NCI-H187 (cell line): ENCODE measurements at places on chromosomes 7 and 10.

DNA sequence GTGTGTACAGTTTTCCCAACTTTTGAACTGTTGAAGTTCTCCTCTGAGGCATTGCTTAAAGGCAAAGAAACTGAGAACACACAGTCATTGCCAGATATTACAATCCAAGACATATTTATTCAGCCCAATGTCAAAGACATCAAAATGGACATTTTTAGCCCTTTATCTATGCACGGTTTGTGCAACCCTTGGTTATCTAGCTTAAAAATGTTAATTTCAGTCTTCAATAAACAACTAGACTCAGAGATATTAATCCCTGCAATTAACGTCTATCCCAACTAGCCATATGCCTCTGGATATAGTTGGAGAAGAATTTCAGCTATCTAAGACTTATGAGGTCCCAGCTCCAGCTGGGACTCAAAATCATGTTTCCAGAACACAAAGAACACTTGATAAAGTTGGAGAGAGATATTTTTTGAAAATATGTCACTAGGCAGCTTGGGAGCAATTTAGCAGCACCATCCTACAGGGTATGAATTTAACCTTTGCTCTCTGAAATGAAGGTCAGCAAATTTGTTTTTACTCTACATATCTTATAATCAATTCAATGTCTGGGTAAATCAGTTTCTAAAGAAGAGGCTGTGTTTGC is 357.0 kb downstream of the RNLS start:
- no peak for DNase-seq

DNA sequence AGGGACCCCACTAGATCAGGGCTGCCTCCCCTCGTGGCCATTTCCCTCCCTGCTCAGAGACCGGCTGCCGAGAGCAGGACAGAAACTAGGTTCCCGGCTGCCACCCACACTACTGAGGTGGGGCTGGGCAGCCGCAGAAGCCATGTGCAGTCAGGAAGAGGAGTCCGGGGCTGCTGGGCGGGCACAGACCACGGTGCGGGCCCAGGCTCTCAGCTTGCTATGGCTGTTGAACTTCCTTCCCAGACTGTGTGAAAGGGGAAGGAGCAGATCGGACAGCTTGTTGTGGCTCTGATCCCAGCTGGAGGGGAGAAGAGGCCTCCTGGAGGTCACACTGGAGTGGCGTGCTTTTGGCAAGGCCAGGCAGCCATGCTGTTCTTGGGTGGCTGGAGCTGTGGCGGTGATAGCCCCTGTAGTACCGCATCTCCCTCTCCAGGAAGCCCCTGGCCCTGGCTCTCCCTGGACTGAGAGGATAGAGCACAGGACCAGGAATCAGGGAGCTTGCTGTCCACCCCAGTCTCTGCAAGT is 56.8 kb downstream of the HK1 start:
- DNase-seq: no peak

DNA sequence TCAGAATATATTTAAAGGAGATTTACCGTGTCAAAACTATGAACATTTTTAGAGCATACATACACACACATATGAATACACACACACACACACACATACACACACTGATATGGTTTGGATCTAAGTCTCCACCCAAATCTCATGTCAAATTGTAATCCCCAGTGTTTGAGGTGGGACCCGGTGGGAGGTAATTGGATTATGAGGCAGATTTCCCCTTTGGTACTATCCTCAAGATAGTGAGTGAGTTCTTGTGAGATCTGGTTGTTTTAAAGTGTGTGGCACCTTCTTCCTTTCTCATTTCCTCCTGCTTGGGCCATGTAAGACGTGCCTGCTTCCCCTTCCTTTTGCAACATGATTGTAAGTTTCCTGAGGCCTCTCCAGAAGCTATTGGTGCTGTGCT is 515.0 kb upstream of the ZMIZ1 start:
- no peak for DNase-seq

DNA sequence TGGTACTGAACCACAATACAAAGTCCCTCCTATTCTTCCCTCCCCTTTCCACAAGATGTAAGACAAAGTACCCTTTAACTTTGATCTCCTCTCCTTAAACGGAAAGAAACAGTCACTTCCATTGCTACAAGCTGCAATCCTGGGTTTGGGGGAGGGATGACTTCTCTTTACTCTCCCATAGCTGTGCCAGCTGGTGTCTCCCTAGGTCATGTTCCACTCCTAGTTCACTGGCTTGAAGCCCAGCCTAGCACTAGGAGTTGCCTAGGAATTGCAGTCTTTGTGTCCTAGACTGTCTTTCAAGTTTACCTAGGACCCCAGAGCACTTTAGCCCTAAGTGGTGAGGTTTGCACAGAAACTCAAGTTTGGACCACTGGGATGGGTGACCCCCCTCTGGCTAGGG is 311.1 kb downstream of the HPSE2 start:
- DNase-seq: no peak

- DNase-seq: no peak
These were observed 64.8 kb downstream of the LRMDA start for GRCh38 chr10:75496191-75496567.

GRCh38 chr7:43439631-43440401 is 143.1 kb upstream of the STK17A start:
- peak; percentile 16 for DNase-seq

GRCh38 chr7:149620961-149621360 is 123.4 kb upstream of the ZNF746 start:
- no peak for DNase-seq

GRCh38 chr10:108358912-108359311 is 1194.4 kb upstream of the SORCS1 start:
- DNase-seq: no peak

GRCh38 chr10:94315975-94316464 is 46.7 kb downstream of the NOC3L start:
- DNase-seq: no peak

DNA sequence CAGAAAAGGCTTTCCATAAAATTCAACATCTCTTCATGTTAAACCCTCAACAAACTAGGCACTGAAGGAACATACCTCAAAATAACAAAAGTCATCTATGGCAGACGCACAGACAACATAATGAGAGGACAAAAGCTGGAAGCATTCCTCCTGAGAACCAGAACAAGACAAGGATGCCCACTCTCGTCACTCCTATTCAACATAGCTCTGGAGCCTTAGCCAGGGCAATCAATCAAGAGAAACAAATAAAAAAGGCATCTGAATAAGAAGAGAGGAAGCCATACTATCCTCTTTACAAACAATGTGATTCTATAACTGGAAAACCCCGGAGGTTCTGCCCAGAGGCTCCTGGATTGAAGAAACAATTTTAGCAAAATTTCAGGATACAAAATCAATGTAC is 251.0 kb downstream of the MALRD1 start:
- DNase-seq: no peak

- no peak for DNase-seq
These were observed 68.5 kb downstream of the NPTX2 start for GRCh38 chr7:98685541-98685940.

DNA sequence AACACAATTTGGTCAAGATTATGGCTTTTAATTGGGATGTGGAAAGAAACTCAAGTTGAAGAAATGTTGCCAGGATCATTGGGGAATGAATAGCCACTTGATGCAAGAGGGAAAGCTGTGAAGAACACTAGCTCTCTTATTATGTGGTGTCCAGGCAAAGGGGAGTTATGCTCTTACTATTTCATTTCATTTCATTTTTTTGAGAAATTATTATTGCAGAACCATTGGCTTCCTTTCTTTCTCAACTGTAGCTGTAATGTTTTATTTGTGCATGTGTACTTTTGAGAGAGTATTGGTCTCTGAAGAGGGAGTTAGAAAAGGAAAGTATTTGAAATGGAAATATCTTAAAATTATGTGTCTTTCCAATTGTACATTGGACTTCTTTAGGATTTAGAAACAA is 312.6 kb upstream of the BMPER start:
- no peak for DNase-seq
